ENCODE measurements at places on chromosomes 1 and 21. TPM values are rescaled to one million over a fixed set of nuclear protein-coding genes. Genes with fewer than 3 reads are reported as not detected.

Gene SH2D1B
- not detected for polyA plus RNA-seq

Gene CA14
- polyA plus RNA-seq, result 0.38 TPM

Gene HSD3B1
- polyA plus RNA-seq, result 0.06 TPM

Gene GPR37L1
- polyA plus RNA-seq, result 0.01 TPM

Gene TMPRSS15
- polyA plus RNA-seq, result not detected

Gene DCST1
- polyA plus RNA-seq, result not detected

Gene EXO1
- 0.15 TPM for polyA plus RNA-seq

Gene PLA2G2C
- polyA plus RNA-seq, result 0.02 TPM

Gene MEX3A
- polyA plus RNA-seq, result 6.6 TPM

Gene CELA3B
- polyA plus RNA-seq, result not detected

Gene C8B
- not detected for polyA plus RNA-seq

Gene LCE2C
- polyA plus RNA-seq, result not detected

Gene AGMAT
- polyA plus RNA-seq, result 1.5 TPM

Gene CD1D
- 2.0 TPM for polyA plus RNA-seq

Gene SVBP
- polyA plus RNA-seq, result 39.6 TPM

Gene TTC39A
- 0.47 TPM for polyA plus RNA-seq

Gene VASH2
- polyA plus RNA-seq, result 1.6 TPM

GRCh38 chr1:116290085-116290705 is 82.8 kb upstream of the ATP1A1 start:
- DNase-seq, result no peak

GRCh38 chr1:67307251-67308060 is at the start of gene IL12RB2:
Gene IL12RB2 (plus strand): TSS chr1:67307873. CDS start chr1:67320369, 12,496 bp downstream.
- no peak for DNase-seq

DNA sequence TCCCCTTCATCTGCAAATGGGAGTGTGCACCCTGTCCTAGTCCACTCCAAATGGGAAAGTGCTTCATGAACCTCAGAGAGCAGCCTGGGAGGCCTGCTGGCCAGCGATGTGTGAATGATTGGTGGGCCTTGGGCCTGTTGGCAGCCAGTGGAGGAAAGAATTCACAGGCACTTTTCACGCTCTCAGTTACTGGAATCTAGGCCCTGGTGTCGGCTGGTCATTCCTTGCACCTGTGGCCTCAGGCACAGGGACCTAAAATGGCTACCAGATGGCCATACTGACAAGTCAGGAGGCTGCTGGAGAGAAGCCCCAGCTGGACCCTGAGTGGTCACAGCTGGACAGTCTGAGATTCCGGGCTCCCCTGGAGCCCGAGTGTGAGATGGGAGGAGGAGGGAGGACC is 18.4 kb upstream of the EDN2 start:
- DNase-seq, result no peak

DNA sequence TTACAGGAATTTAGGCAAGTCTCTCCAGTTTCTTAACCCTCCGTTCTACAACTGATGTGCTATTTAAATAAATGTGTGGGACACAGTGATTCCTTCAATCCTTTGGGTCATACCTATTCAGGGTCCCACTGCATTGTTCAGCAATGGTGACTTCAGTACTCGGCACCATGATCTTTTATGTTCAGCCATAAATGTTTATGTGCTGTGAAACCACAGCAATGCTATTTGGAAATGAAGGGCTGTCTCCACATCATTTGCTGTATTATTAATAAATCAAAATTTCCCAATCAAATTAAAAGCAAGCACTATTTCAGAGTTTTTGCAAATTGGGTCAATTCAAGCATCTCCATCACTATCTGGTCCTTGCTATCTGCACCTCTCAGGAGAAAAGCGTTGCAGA is 84.8 kb downstream of the NR5A2 start:
- DNase-seq, result no peak

- no peak for DNase-seq
Observed at GRCh38 chr1:48644190-48644900, 132.3 kb downstream of the BEND5 start.

GRCh38 chr1:62176597-62177312 is 17.9 kb upstream of the L1TD1 start:
- DNase-seq, result no peak

GRCh38 chr1:101382135-101382534 is 145.3 kb downstream of the S1PR1 start:
- no peak for DNase-seq

GRCh38 chr1:76262601-76263000 is 188.1 kb downstream of the ST6GALNAC3 start:
- no peak for DNase-seq

GRCh38 chr1:10061276-10061675 is 28.5 kb downstream of the UBE4B start:
- DNase-seq, result no peak

DNA sequence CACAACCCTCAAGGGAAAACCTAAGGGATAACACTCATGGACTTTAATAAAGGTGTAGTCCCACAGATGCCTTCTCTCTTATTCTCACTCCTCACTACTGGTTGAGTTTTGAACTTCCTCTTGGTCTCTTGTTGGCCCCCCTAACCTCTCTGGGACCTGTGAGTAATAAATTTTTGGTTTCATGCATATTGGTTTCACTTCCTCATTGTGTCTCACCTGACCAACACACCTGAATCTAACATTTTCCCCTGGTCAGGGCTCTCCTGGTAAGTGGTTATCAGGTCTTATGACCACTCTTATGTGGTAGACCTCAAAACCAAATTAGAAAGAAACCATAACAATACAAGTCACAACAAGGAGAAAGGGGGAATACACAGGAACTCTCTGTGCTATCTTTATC is 60.5 kb upstream of the PRMT6 start:
- DNase-seq, result no peak

GRCh38 chr1:59494145-59494833 is 197.4 kb downstream of the FGGY start:
- DNase-seq, result no peak

- DNase-seq, result no peak
Observed at GRCh38 chr1:13921190-13921589, 221.2 kb downstream of the PRDM2 start.

DNA sequence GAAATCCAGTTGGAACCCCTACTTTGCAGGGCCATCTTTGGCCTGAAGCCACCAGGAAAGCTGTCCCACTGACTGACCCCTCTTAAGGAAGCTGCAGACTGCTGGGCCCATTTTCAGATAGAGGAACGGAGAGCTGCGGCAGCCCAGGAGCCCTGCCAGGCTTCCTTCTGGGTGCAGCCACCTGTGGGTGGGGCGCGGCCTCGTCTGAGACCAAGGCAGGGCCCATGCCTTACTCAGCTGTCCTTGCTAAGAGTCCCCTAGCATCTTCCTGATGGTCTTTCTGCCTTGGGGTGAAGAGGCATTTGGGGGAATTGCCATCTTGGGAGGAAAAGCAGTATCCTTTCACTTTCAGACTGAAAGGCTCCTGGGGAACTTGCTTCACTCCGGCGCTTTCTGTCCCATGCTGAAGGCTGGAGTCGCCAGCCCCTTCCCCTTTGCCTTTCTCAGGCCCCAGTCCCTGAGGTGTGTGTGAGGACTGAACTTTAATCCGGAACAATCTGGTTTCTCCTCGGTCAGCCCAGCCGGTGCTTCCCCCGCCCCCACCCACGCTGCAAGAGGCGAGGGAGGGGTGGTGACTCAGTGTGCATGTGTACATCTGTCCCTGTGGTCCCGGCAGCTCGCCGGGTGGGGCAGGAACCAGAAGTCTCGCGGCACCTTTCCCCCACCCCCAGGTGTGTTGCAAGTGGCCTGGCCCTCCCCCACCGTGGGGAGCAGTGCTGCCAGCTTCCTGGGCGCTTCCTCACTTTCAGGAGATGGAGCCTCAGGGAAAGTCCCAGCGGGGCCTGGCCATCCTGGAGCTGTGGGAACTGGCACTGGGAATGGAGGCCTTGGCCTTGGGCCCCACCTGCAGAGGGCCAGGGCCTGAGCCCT is 5.1 kb downstream of the ZC3H12A start:
- DNase-seq, result peak; percentile 80

- no peak for DNase-seq
Observed at GRCh38 chr1:145828367-145829026, 4.5 kb downstream of the POLR3C start.

GRCh38 chr21:33036430-33037162 is 10.9 kb downstream of the OLIG2 start:
- no peak for DNase-seq

- DNase-seq, result peak; percentile 50
Observed at GRCh38 chr21:45320261-45321025, 32.7 kb upstream of the POFUT2 start.

DNA sequence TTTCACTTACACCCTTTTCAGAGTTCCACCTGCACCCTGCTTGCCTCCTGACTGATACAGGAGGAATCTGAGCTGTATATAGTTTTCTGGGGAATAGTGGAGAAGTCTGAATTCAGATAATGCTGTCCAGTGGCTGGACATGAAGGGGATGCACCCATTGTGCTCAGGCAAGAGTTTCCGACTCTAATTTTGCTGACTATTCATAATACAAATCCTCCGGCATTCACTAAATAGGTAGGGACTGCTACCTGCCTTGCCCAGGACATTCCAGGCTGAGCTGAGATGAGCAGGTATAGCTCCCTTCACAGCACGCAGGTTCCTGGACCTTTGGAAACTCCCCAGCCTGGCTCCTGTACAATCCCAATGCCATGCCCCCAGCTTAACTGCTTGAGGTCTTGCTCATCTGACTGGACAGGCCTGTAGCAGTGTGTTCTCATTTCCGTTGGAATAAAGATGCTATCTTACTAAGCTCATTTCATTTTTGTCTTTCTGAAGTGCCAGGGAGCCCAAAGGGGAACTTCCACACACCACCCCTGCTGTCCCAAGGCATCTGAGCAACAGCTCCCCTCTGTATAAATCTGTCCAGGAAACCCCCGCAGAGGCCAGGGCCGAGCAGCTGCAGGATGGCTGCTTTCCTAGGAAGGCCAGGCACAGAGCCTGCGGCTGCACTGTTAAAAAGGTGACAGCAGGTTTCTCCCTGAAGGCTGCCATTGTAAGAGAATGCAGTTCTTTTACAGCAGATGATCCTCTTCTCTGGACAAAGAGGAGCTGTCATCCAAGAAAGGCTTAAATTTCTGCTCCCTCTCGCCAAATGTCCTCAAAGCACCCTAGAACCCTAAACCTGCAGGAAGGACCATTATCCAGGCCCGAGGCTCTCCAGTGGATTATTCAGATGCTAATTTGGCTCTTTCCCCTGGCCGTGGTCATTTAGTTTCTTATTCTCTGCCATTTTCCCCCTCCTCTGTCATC is 21.7 kb upstream of the VASH2 start:
- no peak for DNase-seq

DNA sequence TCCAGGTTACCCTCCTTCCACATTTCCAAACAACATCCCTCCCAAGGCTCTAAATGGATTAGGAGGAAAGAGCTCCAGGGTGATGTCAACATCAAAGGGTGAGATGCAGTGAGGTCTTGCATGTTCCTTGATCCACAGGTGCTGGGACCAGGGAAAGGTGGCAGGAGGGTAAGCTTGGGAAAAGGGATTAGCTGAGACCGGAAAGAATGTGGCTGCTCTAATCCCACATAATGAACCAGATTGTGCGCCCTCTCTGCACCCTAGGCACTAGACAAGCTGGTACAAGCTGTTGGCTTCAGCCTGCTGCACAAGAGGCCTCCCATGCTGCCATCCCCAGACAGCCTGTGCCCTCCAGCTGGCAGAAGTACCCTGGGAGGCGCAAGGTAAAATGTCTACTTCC is 34.9 kb downstream of the PLXNA2 start:
- DNase-seq, result no peak

DNA sequence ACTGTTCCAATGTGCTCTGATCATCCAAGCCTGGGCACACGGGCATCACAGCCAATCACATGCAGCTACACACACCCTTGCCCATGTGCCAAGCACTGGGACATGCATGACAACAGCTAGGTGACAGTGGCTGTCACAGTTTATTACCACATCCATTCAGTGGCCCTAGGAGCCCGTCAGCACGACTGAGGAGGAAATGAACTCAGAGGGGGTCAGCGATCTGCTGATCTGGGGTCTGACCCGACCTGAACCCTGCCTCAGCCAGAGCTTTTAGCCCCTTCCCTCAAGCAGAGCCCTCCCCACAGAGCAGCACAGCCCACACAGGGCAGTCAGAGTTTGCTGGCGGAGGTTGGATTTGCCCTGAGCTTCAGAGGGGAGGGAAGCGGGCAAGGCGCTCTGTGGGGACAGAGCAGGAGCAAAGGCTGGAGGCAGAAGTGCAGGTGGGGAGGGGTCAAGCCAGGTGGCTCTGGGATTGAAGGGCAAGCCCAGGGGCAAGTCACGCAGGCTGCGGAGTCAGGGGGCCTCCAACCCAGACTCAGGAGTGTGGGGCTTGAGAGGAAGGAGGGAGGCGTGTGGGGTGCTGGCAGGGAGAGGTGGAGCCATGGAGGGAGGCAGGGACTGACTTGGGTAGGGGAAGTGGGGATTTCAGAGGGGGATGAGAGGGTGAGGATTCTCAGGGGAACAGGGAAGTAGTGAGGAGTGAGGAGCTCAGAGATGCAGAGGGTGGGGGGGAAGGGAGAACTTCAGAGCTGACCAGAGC is 10.4 kb downstream of the SH3BGRL3 start:
- no peak for DNase-seq

DNA sequence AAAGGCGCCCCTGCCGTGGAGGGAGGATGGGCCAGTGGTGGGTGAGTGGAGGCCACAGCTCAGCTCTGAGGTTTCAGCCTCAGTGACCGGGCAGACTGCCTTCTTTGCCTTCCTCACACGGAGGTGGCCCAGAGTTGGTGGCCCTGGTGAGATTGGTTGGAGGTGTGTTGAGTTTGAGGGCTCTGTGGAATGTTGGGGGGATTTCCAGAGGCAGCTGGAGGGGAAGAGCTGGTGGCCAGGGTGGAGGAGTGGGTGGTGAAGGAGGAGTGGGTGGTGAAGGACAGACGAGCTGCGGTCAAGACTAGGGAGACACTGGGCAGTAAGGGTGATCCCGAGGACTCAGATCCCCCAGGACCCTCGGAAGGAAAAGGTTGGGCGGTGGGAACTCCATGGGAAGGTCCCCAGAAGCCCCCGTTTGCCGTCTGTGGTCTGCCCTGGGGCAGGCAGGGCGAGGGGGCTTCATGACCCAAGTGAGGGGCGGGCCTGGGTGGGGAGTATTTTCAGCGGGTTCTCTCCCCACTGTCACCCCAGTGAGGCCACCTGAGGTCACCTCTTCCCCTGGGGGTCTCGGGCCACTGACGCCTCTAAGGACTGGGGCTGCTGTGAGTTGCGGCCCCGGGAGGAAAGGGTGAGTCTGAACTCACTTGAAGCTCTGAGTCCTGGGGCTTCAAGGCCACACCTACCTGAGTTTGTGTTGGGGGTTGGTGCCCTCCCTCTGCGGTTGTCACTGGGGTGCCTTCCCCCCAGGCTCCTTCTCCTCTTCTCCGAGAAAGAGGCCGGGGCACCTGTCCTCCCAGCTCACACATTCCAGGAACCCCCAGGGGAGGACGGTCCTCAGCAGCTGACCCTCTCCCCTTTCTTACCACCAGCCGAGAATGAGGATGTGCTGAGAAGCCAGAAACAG is 22.7 kb upstream of the PIK3CD start:
- DNase-seq, result no peak

GRCh38 chr1:2396476-2396875 is 4.8 kb downstream of the RER1 start:
- DNase-seq, result no peak

All from ovary (tissue), 10 donors.